ENCODE measurements at places on chromosomes 12 and 14.
A peak's percentile ranks its signal among the peaks of the same experiment; 100 is the strongest.

DNA sequence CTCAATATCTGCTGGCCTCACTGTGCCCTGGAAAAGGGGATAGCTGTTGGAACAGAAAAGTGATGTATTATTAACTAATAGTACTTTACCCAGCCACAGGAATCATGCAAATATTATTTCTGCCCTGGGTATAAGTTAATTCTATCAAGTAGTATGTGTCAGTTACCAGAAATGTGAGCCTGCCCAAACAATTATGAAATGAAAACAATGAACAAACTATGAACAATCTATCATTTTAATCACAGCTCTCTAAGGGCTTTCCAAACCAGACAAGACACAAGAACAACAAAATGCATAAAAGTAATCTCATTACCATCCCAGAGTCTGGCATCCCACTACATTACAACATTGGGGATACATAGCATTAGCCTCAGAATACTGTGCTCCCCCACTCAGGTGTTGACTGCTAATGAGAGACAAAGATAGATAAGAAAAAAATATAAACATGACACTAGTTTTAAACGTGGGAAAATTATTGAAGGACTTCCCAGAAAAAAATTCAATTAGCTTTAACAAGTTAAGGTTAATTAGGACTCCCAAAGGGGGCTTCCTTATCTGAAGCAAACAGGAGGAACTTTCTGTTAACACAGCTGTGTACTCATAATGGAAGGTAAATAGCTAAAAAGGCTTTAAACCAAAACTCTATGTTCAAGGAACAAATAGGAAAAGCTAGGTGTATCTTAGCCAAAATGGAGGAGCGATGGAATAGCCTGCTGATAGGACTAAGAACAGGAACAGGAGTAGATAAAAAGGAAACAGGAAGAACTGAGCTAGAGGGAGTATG is 3.3 kb downstream of the DCAF5 start:
- no peak for DNase-seq

DNA sequence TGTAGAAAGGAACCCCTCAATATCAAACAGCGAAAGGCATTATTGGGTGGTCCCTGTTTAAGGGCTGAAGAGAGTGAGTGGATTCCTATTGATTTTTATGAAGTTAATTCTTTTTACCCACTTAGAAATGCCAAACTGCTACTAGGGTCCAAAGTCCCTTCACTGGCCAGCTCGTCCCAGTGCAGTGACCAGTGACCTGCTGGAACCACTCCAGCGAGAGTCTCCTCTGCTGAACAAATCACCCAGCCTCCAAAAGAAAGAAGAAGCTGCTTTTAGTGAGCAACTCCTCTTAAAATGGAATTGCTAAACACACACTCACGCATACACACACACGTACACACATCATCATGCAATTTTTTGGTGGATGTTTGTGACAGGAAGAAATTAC is 198.2 kb upstream of the PLEKHG7 start:
- DNase-seq = no peak

- no peak for DNase-seq
Observed at GRCh38 chr12:71007020-71007419, 86.5 kb upstream of the PTPRR start.

DNA sequence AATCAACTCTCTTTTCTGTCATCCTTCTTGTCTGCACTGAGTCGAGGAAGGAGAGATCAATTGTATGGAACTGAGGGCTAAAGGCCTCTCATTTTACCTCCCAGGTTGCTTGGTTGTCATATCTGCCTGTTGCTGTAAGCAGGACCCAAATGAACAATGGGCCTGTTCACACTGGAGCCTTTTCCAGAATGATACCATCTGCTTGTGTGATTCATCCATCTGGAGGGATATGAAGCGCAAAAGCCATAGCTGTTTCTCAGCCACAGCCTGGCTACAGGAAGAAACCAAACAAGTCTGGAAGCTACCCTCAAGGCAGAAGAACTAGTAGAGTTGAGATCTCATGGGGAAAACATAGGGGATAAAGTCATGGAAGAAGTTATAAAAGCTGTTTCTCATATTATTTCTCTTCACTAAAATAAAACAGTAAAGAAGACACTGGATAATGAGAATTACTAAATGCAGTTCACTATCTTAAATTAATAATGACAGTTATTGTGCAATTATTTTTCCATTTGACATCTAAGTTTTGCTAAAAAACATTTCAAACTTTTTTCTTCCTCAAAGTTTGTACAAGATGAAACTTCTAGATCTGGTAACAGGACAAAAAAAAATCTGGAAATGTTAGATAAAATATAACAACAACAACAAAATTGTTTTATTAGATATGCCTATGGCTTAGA is 106.3 kb downstream of the SPTSSA start:
- peak; percentile 86 for DNase-seq

DNA sequence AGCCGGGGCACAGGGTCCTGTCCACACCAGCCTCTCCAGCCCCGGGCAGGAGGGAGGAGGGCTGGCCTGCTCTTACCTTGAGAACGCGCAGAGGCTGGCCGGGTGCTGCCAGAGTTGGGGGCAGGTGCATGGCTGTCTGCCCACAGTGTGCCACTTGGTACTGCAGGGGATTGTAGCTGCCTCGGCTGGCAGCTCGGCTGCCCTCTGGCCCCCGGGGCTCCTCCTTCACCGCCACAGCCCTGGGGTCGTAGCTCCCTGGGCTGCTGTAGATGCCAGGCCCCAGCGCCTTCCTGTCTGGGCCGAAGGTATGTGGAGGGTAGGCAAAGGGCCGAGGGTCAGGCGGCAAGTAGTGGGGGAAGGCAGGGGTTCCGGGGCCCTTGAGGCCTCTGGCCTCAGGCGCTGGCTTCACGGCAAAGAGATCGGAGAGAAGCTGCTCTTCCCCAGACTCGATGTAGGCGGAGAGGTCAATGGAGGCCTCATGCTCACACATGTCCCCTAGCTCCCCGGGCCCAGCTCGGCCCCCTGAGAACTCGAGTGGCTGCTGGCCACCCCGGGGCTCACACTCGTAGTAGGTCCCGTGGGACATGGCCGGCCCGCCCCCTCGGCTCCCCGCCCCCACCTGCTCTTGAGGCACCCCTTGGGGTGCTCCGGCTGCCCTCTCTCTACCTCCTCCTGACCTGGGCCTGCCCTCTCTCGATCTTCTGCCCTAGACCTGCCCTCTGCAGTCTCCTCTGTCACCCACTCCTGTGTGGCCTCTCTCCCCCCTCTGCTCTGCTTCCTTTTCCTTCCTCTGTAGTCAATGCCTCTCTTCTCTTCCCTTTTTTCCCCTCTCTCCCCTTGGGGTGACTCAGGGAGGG is at the start of gene CEBPE:
TSS of gene CEBPE (minus strand) at position 750 of the 857 bp plus-strand sequence. CDS start at position 586, 164 bp downstream.
- no peak for DNase-seq

DNA sequence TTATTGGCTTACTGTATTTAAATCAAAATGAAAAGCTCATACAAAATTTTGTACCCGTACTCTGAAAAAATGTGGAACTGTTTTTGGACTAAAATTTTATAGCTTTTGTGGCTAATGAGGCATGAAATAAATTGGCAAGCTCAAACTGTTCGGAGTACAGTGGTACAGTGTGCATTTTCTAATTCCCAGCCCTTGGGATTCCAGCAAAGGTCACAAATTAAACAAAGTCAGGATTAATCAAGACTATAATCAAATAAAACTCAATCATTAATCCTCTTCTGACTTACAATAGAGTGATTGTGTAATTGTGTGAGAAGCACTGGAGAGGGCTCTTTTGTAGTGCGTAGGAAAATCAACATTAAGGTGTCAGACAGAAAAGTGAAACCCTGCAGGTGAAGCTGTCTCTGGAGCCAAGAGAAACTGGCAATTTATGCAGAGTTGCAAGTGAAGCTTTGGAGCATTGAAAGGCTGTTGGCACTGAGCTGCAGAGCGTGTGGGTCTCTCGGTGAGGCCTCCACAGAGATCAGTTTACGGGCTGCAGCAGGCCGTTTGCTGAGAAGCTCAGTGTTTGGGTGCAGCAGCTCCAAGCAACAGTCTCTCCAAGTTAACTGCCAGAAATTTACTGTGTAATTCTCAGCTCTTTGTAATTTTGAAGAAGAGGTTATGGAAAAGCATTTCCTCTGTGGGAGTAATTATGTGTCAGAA is 275.9 kb downstream of the FBXL14 start:
- DNase-seq = peak; percentile 67

DNA sequence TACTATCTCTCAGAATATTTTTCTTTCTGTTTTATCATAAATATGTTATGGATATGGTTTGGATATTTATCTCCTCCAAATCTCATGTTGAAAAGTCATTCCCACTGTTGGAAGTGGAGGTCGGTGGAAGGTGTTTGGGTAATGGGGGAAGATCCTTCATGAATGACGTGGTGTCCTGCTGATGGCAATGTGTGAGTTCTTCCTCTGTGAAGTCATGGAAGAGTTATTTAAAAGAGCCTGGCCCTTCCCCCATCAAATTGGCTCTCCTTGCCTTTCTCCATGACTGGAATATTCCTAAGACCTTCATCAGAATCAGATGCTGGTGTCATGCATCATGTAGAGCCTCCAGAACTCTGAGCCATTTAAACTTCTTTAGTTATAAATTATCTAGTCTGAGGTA is 1291.6 kb downstream of the FSCB start:
- no peak for DNase-seq

- no peak for DNase-seq
Observed at GRCh38 chr12:8675591-8676036, 13.0 kb upstream of the MFAP5 start.

DNA sequence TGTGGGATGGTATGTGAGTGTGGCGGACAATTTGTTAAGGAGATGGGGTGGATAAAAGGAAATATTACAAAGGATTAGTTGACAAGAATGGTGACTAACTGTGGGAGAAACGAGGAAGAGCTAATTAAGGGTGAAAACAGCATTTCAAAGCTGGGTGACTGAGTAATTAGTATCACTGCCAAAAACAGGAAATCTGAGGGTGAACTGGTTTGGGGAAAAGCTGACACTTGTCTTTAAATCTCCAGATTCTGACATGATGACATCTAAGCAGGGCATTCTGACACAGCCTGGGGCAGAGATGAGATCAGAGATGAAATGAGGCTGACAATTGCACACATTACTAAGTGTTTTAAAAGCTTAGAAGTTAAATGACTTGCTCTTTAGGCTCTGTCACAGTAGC is 42.4 kb upstream of the CCDC175 start:
- DNase-seq = no peak

GRCh38 chr12:94074980-94075629 is 73.3 kb upstream of the PLXNC1 start:
- peak; percentile 81 for DNase-seq

DNA sequence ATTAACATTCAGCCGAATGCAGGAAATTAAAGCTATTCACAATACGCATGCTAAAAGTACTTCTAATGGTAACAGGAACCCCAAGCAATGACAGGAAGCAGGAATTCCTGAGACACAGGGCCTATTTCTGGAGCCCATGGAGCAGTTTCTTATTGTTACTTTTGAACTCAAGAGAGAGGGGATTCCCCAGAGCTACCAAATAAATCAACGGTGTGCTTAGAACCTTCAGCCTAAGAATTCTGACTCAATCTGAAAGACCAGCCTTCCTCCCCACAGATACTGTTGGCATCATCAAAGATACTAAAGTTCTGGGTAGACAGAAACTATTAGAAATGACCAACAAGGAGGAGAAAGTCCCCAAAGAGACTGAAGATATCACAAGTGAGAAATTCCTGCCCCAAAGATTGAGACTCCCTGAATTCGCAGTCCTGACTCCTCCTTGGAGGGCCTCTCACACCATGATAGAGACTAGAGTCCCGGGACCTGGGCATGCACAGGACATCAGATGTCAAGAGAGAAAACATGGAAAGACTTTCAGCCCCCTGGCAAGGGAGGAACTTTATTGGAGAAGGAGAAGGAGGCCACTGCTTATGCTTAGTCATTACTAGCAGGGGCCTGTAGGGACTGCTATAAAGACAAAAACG is 32.7 kb downstream of the RTRAF start:
- DNase-seq = no peak

- DNase-seq = no peak
Observed at GRCh38 chr12:132774159-132774558, 12.5 kb upstream of the ANKLE2 start.

DNA sequence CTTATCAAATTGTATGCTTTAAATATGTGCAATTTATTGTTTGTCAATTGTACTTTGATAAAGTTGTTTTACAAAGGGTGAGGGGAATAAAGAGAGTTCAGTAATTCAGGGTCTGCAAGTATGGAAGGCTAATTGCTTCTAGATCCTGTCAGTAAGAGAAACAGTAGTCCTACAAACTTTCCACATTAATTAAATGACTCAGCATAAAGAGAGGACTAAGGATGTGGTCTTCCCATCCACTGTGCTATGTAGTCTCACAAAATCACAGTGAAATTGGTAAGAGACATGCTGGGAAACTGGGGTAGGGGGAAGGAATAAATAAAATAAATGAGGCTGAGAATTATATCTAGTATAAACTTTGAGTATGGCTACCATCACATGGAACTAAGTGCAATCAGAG is 130.2 kb upstream of the PKP2 start:
- DNase-seq = no peak

GRCh38 chr12:15526033-15526432 is 203.7 kb downstream of the PTPRO start:
- DNase-seq = no peak

- DNase-seq = peak; percentile 47
Observed at GRCh38 chr12:642633-643474, 20.4 kb downstream of the NINJ2 start.
